NCI-H1417 (cell line): ENCODE measurements at places on chromosomes 5 and 9.
A peak's percentile ranks its signal among the peaks of the same experiment; 100 is the strongest.

DNA sequence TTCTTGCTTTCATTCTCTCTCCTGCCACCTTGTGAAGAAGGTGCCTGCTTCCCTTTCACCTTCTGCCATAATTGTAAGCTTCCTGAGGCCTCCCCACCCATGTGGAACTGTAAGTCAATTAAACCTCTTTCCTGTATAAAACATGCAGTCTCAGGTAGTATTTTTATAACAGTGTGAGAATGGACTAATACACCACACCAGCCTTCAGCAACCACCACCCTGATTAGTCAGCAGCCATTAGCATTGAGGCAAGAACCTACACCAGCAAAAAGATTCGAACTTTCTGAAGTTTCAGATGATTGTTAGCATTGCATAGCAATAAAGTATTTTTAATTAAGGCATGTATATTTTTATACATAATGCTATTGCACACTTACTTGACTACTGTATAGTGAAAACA lies 980.2 kb downstream of the EFNA5 start:
- no peak for DNase-seq

GRCh38 chr5:152584103-152584502 lies 179.0 kb upstream of the NMUR2 start:
- no peak for DNase-seq

DNA sequence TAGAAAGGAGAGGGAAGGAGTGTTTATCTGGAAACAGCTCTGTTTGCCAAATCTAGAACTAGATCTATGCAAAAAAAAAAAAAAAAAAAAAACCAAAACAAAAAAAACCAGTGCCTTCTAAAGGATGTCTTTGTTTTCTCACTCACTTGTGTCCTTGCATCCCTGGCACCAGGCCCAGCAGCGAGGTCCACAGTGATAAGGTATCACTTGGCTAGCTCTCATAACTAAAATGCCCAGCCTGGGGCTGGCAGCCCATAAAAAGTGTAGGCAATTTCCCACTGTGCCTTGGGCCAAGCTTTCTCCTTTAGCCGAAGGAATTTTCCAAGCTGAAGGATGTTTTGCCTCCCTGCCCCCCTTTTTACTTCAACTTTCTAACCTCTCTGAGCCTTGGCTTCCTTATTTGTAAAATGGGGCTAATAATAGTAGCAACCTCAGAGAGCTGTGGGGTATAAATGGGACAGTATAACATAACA lies 20.8 kb downstream of the RGS3 start:
- DNase-seq: no peak

DNA sequence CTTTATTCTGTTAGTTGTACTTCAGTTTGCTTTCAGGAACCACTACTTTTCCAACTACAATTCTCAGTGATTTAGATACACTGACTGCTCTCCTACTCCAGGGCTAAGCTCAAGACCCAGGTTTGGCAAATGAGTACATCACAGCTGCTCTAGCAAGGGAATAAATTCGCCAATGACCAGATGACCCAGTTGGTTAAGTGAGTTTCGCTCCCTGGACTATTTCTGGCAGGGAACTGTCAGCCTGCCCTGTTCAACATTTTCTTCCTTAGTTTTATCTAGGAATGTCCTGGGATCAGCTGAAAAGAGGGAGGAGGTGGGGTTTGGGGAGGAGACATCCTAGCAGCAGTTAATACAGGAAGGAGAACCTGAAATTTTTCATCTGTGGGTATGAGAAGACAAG lies 6.4 kb upstream of the STARD4 start:
- DNase-seq: no peak

DNA sequence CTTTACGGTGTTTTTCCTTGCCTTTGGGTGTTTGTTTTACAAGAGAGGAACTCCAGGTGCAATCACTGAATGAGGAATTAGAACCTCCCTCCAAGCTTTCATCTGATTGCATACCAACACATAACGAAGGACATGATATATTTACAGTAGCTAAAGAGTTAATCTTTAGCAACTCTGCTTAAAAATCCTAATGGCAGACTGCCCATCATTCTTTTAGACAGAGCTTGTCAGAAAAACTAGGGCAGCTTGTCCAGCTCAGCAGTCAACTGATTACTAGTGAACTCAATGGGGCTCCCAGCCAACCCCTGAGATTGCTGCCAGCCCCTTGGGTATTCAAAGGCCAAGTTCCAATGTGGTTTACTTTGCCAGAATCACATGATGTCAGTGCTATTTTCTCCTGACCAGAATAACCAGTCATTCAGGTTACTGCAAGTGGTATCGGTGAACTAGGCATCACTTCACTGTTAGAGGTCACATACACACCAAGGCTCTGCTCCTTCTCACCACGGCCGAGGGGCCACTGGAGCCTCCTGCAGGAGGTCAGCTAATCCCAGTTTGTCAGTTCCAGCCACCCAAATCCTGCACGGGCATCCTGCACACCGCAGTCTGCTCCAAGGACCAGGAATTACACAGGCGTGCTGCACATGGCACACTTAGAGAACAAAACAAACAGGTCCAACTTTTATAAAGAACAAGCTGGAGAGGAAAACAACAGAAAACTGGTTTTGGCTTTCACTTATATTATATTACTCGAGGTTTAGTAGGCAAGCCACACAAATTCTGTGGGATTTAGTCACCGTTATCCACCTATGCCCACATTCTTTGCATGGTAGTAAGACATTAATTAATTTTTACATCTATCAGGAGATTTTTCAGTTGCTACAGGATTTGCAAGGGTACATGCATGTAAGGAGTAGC lies 62.5 kb downstream of the NFIB start:
- peak; percentile 8 for DNase-seq

DNA sequence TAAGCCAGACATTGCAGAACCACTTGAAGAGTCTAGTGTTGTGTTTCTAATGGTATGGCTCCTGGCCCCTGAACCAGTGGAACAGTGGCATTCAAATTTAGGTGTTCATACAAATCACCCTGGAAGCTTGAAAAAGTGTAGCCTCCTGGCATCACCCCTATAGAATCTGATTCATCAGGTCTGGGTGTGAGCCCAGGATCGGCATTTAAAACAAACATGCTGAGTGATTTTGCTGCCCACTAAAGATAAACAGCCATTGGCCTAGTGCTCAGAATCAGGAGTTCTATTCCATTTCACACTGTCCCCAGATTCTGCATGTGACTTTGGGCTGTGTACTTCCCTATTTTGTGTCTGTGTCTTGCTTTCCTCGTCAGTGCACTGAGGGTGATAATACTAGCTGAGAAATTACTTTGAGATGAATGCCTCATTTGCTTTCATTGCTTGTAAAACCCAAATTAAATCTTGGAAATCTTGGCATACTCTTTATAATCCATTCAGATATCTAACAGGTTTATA lies 241.5 kb upstream of the CLINT1 start:
- no peak for DNase-seq
